ENCODE measurements at places on chromosomes 1 and 21.
A peak's percentile ranks its signal among the peaks of the same experiment; 100 is the strongest.

DNA sequence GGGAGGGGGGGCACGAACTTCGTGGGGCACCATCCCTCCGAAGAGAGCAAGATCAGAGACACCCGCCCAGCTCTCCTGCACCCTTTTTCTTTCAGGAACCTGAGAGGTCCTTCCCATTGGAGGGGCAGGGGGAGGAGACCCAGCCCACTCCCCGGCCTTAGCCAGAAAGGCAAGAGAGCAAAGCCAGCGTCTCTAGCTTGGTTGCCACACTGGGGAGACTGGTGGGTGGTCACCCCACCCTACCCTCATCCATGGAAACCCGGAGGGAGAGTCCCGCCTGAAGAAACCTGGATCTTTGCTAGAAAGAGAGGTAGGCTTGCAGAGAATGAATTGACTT lies 246 bp downstream of the ATP2B4 start:
- DNase-seq = no peak

GRCh38 chr1:200205216-200205995 lies 177.9 kb downstream of the NR5A2 start:
- no peak for DNase-seq

- no peak for DNase-seq
Measured at GRCh38 chr1:245772325-245772724, 617.5 kb downstream of the KIF26B start.

GRCh38 chr1:55064071-55064581 lies 24.8 kb downstream of the PCSK9 start:
- peak; percentile 75 for DNase-seq

DNA sequence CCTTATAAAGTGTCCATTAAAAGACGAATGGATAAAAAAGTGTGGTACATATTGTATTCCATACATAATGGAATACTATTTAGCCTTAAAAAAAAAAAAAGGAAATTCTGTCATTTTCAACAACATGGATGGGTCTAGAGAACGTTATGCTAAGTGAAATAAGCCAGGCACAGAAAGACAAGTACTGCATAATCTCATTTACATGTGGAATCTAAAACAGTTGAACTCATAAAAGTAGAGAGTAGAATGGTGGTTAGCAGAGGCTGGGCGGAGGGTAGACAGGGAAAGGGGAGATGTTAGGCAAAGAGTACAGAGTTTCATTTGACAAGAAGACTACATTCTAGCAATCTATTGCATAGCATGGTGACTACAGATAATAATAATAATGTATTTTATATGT lies 2.6 kb downstream of the CTSS start:
- DNase-seq = no peak

- DNase-seq = no peak
Measured at GRCh38 chr1:52996653-52997052, 65.4 kb upstream of the PODN start.

DNA sequence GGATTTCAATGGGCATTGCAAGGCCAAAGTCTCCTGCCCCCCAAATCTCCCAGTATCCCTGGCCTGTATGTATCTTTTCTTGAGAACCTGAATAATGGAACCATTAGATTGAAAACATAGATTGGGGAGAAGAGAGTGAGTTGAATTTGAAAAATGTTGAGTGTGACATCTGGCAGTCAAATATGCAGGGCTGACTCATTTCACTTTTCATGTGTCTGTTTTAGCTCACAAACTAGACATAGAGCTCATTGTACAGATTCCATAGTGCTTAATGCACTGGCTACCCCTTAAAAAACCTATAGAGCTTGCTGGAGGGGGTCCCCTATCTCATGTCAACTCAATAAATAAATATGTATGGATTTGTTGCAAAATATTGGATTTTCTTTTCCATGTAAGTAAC lies 30.8 kb downstream of the DDR2 start:
- no peak for DNase-seq

DNA sequence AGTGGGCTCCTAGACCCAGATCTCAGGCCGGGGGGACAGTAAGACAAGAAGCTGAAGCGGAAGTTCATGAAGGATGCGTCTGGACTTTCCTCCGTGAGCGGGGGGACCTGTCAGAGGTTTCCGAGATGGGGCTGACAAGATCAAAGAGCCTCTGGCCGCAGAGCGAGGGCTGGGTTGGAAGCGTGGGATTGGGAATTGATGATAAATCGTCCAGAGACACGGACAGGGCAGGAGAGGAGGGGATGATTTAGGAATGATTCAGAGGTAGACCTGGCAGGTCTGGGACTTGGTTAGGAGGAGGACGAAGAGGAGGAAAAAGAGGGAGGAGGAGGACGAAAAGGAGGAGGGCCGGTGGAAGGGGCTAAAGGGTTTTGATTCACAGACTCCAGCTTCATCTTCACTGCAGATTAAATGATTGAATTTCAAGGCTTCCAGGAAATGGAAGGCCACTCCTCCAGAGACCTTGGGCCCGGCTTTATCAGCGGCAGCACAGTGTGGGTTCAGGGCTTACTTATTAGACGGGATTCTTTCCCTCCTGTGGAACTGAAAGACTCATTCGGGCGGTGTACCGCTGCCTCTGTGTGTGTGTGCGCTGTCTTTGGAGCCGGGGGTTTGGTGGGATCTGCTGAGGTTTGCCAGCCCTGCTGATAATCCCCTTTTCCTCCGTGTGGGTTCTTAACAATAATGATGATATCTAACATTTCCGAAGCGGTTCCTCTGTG lies 85.7 kb upstream of the SLC45A1 start:
- no peak for DNase-seq

DNA sequence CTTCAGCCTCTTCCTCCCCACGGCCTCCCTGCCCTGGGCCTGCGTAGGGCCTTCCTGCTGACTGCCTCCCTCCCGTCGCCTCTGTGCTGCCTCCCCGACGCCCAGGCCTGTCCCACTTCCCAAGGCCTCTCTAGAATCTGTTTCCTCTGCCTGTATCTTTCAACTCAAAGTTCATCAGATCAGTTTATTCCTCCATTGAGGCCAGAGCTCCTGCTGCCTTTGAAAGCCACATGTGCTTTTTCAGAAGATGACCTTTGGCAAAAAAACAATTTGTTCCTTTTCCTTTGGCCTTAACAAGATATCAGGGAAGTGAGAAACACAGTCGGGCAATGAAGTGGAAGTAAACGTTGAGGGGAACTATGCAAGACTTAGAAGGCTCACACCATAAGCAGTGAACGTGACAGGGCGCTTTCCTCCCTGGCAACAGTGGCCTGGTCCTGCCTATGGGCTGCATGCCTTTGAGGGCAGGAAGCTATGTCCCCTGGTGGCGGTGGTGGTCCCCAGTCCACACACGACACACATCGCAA lies 85.9 kb downstream of the PSMG1 start:
- DNase-seq = no peak

- no peak for DNase-seq
Measured at GRCh38 chr1:50105433-50105832, 3.3 kb upstream of the ELAVL4 start.

DNA sequence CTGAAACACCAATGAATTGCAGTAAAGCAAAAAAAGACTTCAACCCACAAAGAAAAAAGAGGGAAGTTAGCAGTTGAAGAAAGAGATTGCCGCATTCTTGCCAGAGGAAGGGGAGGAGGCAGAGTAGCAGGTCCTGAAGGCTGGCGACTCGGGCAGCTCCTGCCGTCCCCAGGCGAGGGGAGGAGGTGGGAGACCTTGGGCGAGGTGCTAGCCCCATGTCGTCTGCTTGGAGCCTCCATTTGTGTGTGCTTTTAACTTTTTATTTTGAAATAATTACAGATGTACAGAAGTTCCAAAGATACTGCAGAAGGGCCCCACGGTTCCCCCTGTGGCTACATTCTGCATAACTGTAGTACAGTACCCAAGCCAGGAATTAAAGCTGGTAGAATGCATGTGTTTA lies 6.7 kb downstream of the TRPM2 start:
- no peak for DNase-seq

DNA sequence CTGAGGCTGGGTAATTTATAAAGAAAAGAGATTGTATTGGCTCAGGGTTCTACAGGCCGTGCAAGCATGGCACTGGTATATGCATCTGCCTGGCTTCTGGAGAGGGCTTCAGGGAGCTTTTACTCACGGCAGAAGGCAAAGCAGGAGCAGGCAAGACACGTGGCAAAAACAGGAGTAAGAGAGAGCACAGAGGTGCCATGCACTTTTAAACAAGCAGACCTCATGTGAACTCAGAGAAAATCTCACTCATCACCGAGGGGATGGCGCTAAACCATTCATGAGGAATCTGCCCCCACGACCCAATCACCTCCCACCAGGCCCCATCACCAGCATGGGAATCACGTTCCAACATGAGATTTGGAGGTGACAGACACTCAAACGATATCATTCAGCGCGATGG lies 400.7 kb upstream of the RUNX1 start:
- no peak for DNase-seq

GRCh38 chr1:103517380-103518047 lies 8.0 kb upstream of the RNPC3 start:
- no peak for DNase-seq

DNA sequence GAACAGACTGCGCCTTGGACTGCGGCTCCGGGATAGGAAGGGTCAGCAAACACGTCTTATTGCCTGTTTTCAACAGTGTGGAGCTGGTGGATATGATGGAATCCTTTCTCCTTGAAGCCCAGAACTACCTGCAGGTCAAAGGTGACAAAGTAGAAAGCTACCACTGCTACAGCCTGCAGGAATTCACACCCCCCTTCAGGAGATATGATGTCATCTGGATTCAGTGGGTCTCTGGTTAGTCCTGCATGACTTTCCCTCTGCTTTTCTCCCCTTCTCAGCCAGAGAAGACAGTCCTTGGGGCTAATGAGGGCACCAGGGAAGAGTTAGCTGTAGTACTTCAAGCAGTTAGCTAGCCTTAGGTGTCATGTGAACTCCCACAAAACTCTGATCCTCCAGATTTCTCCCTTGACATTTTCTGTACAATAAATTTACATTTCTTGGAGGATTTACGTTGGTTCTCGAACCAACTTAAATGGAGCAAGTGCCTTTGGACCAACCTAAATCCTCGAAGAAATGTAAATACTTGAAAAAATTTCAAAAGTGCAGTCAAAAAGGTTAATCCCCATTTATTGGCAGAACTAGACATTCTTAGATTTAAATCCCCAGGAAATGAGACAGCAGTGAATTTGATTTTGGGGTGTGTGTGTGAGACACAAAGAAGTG lies 20.9 kb downstream of the NTMT2 start:
- no peak for DNase-seq

GRCh38 chr1:4379451-4380175 lies 274.8 kb upstream of the AJAP1 start:
- no peak for DNase-seq

DNA sequence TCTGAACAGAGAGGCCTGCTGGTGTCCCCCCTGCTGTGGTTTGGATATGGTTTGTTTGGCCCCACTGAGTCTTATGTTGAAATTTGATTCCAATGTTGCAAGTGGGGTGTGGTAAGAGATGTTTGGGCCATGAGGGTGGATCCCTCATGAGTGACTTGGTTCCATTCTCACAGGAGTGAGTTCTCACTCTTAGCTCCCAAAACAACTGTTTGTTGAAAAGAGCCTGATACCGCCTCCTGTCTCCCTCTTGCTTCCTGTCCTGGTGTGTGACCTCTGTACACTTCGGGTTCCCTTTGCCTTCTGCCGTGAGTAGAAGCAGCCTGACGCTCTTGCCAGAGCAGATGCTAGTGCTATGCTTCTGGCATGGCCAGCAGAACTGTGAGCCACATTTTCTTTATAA lies 60.5 kb downstream of the C21orf91 start:
- DNase-seq = no peak

- no peak for DNase-seq
Measured at GRCh38 chr1:32393832-32394140, 455 bp downstream of the BSDC1 start.

DNA sequence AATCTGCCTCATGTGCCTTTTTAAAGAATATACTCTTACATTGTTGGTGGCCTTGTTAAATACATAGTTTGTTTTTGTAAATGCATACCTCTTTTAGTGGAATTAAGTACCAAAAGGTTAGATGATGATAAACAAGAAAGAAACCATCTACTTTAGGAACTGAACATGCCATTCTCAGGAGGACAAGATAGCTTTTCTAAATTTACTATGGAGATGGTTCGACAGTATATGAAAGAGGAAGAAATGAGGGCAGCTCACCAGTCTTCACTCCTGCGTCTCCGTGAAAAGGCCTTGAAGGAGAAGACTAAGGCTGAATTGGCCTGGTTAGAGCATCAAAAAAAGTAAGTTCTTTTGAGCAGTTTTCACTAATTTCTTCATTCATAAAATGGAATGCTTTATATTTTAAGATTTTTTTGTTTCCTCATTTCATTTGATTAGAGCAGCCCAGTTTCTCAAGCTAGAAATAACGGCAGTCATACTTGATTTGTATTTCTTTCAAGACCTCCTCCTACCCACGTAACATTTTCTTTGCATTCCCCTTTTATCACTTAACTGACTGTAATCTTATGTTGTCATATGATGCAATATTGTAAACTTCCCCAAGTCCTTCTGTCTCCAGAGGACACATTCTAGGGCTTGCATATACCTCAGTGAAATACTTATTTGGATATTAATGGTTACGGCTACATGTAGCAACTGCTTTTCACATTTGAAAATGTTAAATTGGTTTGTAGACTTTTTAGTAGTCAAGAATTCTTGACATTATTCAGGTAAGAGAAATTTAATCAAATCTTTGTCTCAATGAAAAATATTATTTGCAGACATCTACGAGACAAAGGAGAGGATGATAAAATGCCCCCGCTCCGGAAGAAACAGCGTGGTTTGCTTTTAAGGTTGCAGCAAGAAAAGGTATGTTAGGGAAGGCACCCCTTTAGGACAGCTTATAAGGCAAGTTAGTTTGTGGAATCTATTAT lies 99.3 kb downstream of the CEP350 start:
- no peak for DNase-seq

DNA sequence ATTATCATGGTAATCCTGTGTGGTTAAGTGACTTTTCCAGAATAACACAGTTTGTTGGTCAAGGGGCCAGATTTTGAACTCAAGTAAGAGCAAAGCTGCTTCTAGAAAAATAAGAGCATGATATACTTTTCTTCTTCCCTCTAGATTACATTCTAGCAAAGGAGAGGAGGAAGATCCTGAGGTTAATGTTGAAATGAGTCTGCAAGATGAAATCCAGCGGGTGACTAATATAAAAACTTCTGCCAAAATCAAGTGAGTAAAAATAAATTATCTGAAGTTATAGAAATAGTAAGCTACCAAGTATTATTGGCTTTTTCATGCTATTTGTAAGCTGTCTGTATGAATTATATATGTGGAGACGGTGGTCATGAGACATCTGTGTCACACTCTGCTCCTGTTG lies 12.8 kb downstream of the WDR3 start:
- no peak for DNase-seq

- no peak for DNase-seq
Measured at GRCh38 chr1:94955767-94956632, 29.1 kb upstream of the CNN3 start.

GRCh38 chr1:242219298-242219901 lies 220.5 kb upstream of the MAP1LC3C start:
- DNase-seq = no peak

DNA sequence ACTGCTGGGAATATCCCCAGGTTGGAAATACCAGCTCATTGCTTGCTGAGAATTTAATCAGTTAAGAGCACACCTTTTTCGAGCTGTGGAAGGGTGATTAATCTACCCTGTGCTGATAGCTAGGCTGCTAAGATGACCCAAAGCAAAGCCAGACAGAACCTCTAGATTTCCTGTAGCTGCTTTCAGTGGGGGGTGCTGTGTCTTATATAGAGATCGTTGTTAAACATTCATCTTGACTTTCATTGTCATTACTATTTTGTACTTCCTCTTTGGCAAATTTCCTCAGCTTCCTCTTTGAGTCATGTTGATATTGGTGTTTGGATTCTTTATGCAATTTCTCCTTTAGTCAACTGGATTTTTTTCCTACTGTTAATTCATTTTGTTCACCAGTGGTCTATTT lies 155.3 kb downstream of the DISC1 start:
- DNase-seq = no peak

- DNase-seq = no peak
Measured at GRCh38 chr1:7407980-7408770, 362.9 kb upstream of the VAMP3 start.

GRCh38 chr1:209768354-209768774 lies 12.5 kb downstream of the TRAF3IP3 start:
- DNase-seq = no peak

All from 8988T (cell line).